ENCODE measurements at places on chromosomes 7 and 10. TPM values are rescaled to one million over a fixed set of nuclear protein-coding genes. Genes with fewer than 3 reads are reported as not detected.

DNA sequence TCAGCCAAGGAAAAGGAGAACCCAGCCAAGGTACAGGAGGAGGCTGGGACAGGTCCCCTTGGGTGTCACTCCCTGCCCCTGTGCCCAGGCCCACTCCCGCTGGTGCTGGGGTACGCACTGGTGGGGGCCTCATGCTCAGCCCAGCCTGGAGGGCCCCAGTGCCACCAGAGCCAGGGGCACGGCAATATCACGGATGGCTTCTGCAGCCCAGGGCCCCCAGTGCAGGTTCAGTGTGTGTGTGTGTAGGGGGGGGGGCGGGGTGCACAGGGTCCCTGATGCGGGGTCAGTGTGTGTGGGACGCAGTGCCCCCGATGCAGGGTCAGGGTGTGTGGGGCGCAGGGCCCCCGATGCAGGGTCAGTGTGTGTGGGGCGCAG, 23.4 kb upstream of the ZNF716 start:
- no peak for DNase-seq

GRCh38 chr7:101140339-101140699, 13.4 kb downstream of the SERPINE1 start:
- no peak for DNase-seq

DNA sequence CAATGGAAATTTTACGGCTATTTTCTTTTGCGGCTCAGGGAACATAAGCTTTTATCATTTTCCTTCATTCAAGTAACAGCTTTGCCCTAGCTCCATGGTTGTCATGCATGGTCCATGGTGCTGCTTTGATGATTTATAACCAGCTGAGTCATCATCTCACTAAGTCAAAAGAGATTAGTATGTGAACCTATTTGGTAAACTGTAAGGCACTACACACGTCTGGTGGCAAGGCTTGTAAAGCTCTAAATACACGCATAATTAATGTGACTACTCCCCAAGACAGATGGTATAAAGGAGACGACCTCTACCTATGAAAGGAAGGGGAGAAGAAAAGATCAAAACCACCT, 340.2 kb downstream of the KCNMA1 start:
- peak; percentile 74 for DNase-seq

DNA sequence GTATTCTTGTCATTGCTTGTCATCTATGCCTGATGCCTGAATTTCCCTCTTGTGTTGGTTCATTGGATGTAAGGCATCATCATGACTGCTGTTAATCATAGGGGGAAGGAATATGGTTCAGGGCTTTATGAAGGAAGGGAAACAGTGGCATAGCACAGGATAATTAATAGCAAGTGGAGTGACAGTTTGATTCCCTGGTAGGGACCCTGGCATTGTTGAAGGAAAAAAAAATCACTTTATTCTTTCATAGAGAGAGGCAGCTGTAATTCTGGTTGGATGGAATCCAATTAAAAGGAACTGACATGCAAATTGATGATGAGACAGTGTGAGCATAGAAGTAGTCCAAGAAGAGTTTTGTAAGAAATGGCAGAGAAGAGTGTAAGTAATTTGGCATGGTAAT, 121.4 kb downstream of the AUTS2 start:
- no peak for DNase-seq

DNA sequence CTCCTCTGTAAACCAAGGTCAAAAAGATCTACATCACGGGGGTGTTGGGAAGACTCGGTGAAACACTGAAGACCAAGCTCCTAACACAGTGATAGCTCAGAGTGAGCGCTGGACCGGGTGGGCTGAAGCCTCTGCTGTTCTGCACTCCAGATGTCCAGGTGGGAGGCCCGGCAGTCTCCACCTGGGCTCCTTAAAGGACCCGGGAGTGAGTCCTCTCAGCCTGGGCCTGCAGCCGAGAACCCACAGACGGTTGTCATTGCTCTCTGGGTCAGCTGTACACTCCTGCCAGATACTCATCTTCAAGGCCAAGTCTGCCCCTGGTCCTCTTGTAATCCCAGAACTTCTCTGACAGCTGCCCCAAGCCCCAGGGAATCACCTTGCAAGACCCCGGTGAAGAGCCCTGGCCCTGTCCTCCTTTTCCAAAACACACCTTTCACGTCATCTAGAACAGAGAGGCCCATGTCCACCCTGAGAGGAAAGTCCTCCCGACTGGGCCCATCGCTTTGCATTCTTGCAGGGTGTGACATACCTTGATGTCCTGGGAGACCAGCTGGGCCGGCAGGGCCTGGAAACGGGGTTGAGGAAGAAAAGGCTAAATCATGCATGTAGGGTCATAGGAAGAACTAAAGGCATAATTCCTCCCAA, 43.7 kb downstream of the COL17A1 start:
- no peak for DNase-seq

- DNase-seq, result no peak
Observed at GRCh38 chr7:96034940-96035727, 262.8 kb downstream of the DYNC1I1 start.

- no peak for DNase-seq
Observed at GRCh38 chr7:80263333-80263732, 128.7 kb downstream of the GNAI1 start.

DNA sequence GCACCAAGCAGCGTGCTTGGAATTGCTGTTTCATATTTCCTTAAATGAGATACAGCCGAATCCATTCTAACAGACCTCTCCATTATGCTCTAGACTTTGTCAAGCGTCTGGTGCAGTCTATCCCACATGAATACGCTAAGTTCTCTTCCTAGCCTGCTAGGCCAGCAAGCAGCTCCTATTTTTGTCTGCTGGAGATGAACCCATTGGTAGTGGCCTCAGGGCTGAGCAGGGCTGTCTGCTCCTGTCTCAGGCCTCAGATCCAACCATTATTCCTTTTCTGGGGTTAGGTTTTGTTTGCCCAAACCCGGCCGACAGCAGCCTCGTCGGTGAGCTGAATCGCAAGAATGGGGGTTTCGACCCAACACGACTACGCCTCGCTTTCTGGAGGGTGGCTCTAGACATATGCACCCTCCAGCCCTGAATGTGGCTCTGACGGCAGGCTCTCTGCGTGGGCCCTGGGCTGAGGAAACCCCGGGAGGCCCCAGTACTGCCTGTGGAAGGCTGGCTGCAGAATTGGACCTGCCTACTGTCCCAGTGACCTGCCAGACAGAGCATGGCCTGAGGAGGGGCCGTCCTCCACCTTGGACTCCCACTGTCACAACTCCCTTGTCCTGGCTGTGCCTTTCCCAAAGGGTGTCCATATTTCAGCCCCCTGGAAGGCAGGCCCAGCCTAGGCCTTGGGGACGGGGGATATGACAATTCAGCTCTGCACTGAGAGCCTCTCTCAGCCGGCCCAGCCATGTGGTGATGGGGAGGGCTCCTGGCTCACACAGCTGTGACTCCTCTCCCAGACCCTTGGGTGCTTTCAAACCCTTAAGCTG, 267.9 kb upstream of the TCERG1L start:
- peak; percentile 76 for DNase-seq

- DNase-seq, result no peak
Observed at GRCh38 chr10:7102557-7103349, 308.1 kb downstream of the SFMBT2 start.

Gene DLX5
- total RNA-seq, result 2.5 TPM

All from osteoblast (primary cell).